ENCODE measurements at places on chromosomes 4 and X.

- DNase-seq: no peak
Observed at GRCh38 chr4:23654791-23655190, 235.1 kb downstream of the PPARGC1A start.

DNA sequence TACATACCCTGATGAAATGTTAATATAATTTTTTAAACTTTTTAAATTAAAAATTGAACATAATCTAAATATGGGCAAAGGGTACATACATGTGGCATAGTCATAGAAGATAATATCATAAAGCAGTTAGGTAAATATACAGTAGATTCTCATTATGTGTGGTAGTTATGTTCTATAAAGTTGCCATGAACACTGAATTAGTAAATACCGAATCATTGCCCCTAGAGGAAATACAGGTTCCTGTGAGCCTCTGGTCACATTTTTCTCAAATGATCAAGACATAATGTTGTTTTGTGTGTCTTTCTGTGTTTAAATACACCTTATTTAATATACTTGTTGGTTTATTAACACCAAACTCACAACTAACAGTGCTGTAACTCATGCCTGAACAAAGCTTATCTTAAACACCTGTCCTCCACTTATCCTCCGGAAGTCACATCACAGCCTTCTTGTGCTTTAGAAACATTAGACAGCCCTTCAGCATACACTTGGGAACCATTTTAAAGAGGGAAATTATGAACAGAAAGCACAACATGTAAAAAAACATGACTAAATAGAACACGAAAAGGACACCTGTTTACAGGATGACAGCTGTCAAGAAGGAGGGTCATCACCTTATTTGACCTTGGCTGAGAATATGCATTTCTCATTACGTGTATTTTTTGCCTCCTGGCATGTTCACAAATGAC, 169.4 kb upstream of the NAP1L5 start:
- no peak for DNase-seq

GRCh38 chrX:69203638-69204037, 38.4 kb upstream of the PJA1 start:
- DNase-seq: no peak

DNA sequence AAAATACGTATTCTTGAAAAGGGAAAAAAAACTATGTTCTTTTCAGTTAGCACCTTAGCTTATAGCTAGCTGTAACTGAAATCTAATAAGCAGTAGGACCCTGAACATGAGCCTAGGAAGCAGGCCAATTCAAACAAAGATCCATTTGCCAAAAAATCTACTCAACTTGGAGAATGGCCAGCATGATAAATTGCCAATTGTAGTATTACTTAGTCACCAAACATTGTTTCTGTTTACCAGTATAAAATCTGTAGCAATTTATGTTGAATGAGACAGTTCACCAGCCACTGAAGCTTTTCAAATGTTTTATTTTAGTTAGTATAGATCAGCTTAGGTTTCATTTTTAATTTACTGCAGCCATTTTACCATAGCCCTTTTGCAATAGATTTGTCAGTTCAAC, 323.6 kb upstream of the DIPK2B start:
- DNase-seq: no peak

GRCh38 chr4:7058792-7059191, 9.1 kb downstream of the GRPEL1 start:
- DNase-seq: no peak

- no peak for DNase-seq
Observed at GRCh38 chrX:123157586-123157985, 26.5 kb upstream of the GRIA3 start.

DNA sequence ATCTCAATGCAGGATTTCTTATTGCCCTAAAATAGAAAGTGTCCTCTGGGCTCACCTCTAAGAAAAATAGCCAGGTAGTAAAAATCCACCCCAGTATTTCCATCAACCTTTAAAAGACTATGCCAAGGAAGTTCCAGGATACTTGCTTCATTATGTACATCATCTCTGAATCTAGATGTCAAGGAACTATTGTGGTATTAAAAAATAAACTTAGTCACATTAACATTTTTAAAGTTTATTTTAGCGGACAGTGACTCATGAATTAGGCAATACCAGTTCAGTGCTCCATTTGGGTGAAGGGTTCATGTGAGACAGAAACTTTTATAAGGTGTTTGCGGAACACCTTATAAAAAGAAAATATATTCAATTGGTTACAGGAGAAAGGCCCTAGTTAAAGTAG, 209.2 kb downstream of the ADAM29 start:
- DNase-seq: no peak

Measured in stimulated activated CD4-positive, alpha-beta T cell treated with anti-CD3 and anti-CD28 coated beads, Interleukin-4, amount 100 ng/mL, for 4 hours (primary cell).